ENCODE measurements at places on chromosomes 7 and 10.
A peak's percentile ranks its signal among the peaks of the same experiment; 100 is the strongest.

DNA sequence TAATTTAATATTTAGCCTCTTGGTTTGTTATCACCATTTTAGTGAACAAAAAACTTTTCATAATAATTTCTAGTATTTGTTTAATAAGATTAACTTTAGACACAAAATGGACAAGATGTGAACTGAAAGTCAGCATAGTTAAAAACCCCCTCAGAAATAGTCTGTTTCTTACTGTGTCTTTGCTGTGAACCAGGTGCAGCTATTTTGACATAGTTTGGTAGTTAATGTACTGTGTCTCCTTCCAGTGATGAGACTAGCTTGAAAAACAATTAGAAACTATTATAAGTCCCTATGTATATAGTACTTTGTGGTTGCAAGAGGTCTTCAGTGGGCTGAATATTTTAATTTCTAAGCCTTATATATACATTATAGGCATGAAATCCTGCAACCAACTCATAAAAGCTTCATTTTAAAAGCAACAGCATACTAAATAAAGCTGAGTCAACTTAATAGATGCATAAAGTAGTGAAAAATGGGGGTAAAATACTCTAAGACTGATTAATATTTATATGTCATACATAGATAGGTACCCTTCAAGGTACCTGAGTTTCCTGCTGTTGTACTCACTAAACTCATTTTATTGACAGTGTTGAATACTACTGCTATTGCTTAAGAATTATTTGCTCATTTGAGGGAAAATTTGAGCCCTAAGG is 19.2 kb downstream of the DMTF1 start:
- no peak for DNase-seq

DNA sequence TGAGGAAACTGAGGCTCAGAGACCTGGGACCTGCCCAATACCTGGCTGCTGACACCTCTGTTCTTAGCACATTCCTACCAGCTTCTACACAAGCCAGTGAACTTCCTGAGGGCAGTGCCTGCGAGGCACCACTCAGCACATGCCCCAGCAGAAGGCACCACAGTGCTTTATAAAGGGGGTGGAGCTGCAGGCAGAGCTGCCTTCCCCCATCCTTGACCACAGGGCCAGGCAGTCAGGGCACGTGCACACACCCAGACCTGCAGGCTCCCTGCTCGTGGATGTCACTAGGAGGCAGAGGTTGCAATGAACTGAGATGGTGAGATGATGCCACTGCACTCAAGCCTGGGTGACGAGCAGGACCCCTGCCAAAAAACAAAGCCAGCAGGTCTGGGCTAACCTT is 39.2 kb upstream of the TUBB8 start:
- no peak for DNase-seq

DNA sequence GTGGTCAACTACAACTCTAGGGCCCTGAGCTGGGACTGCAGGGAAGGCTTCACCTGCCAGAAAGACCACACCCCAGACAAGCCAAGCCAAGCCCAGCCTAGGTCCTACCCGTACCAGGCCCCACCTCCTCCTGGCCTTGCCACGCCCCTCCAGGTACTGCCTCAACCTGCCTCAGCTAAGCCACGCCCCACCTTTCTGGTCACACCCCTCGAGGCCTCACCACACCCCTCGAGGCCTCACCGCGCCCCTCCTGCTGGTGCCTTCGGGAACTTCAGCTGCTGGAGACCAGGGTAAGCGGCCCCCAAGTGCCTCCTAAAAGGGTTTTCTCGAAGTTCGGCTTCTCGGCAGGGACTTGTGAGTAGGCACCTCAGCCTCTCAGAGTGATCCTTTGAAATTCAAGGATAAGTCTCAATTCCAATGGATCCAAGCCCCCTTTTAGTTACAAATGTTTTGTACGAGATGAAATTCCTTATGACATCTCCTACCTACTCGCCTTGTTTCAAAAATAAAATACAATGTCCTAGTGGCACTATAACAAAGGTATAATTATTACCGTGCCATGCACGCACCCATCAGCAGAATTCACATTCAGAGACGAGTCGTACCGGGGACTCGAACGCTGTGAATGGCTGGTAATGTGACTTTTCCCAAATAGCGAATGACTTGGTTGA is 171.2 kb downstream of the ARHGAP21 start:
- peak; percentile 9 for DNase-seq

GRCh38 chr7:138527746-138528223 is 67.7 kb downstream of the TRIM24 start:
- DNase-seq: no peak

- no peak for DNase-seq
Observed at GRCh38 chr7:69603937-69604494, 5.7 kb downstream of the AUTS2 start.

DNA sequence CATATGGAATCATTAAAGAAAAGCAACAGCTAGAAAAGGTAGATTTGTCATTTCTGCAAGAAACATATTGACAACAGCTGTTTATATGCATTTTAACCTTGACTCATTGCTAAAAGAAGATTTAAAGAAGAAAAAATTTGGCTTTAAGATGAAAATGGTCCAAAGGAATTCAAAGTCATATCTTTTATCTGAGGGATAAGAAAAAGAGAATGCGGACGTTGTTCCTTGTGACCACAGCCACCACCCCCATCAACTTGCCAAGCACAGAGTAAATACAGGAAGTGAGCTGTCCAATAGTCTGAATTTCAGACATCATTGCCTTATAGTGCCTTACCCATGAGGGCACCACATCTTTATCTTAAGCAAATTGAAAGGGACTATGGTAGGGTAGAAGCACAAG is 7.3 kb upstream of the CRPPA start:
- DNase-seq: no peak
